ENCODE measurements at places on chromosomes 2 and 18.

- DNase-seq = no peak
Observed at GRCh38 chr2:241802421-241803318, 6.3 kb upstream of the NEU4 start.

- no peak for DNase-seq
Observed at GRCh38 chr2:237874585-237875161, 15.2 kb downstream of the RAMP1 start.

GRCh38 chr18:77255426-77256105 lies 5.9 kb downstream of the GALR1 start:
- peak; percentile 76 for DNase-seq

GRCh38 chr2:57936216-57936615 lies 110.4 kb upstream of the VRK2 start:
- no peak for DNase-seq

DNA sequence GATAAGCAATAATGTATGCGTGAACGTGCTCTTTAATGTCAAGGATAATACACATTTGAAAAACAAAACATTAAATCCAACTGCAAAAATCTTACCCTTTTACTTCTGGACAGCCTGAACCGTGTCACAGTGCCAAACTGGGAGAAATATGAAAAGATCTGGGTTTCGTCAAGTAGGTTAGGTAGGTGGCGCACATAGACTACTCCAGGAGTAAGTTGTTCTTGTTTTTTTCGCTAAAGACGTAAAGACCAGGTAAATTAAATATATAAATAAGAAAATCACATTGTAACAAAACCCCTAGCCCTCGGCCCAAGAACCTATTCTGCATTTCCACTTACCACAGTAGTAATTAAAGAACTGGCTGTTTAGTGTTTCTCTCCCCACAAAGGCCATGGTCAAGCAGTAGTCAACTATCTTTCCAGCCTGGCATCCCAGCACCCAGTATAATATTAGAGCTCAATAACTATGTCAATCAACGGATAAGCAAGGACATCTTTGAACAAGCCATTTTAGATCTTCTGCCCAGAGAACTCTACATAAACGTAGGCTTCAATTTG lies 1.1 kb downstream of the NIFK start:
- peak; percentile 10 for DNase-seq

- peak; percentile 89 for DNase-seq
Observed at GRCh38 chr2:79792090-79792489, 279.2 kb downstream of the CTNNA2 start.

DNA sequence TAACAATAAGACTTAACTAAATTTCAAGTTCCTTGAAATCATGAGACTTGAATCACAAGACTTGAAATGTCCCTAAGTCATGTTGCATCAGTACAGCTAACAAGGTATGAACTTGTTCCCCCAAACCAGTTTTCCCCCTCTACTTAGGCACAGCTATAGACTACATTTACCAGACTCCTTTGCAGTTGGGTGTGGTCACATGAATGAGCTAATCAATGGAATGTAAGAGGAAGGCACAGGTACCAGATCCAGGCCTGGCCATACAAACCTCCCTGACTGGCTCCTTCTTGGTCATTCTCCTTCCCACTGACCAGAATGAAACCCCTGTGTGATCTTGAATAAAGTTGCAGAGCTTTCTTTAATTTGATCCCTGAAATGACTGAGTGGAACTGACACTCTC lies 77.8 kb downstream of the DNER start:
- no peak for DNase-seq

GRCh38 chr2:26763019-26763418 lies 1.1 kb upstream of the SLC35F6 start:
- DNase-seq = no peak

- DNase-seq = no peak
Observed at GRCh38 chr2:215746226-215746886, 267.0 kb downstream of the MREG start.

DNA sequence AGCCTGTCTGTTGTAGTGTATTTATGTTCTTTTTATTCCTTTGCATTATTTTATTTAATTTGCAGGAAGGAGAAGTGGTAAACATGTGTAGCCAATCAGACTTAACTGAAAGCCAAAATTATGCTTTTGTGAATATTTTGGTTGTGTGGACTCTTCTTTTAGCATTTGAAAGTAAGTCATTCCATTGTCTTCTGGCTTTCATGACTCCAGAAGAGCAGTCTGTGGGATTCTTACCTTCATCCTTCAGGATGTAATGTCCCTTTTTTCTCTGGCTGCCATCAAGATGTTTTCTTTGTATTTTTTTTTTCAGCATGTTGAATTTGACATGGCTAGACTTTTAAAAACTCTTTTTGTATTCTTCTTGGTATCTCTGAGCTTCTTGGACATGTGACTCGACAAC lies 895.2 kb upstream of the ZEB2 start:
- no peak for DNase-seq

DNA sequence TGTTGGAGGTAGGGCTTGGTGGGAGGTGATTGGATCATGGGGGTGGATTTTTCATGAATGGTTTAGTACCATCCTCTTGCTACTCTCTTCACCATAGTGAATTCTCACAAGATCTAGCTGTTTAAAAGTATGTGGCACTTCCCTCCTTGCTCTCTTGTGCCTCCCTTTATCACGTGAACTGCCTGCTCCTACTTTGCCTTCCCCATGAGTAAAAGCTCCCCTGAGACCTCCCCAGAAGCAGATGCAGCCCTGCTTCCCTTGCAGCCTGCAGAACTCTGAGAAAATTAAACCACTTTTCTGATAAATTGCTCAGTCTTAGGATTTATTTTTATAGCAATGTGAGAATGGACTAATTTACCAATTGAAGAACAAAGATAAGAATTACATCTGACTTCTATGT lies 223.1 kb downstream of the RNF144A start:
- DNase-seq = no peak

DNA sequence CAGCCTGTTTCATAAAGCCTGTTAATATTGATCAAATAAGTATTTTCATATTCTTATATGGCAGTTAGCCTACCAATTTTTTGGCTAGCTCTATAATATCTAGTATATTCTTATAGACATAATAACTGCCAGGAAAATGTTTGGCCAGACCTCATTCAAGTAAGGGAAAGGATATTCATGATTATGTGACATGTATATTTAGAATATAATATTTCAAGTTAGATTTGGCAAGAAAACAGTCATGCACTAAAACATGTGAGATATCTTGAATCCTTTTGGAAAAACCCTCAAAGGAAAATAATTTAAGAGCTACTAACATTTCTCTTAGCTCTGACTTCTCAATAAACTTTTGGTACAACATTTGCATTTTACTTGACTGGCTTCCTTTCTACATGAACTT lies 694.1 kb downstream of the PLCL1 start:
- no peak for DNase-seq

- DNase-seq = no peak
Observed at GRCh38 chr2:127605691-127606263, 40.2 kb upstream of the GPR17 start.

DNA sequence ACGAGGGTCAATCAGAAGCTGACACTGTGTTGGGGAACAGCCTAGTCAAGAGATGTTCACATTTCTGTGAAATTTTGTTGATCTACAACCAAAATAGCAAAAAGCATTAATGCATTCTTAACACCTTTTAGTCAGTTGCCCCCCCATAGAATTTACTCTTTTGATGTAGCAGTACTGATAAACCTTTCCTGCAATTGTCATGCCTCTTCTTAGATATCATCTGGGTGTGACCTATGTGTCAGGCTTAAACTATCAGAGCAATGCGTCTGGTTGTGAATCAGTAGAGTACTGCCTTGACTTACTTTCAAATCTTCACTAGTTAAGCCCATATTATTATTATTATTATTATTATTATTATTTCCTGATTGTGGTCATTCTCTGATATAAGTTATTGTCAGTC lies 61.9 kb downstream of the GREB1L start:
- no peak for DNase-seq

GRCh38 chr2:95049961-95050360 lies 24.5 kb downstream of the MAL start:
- DNase-seq = no peak

DNA sequence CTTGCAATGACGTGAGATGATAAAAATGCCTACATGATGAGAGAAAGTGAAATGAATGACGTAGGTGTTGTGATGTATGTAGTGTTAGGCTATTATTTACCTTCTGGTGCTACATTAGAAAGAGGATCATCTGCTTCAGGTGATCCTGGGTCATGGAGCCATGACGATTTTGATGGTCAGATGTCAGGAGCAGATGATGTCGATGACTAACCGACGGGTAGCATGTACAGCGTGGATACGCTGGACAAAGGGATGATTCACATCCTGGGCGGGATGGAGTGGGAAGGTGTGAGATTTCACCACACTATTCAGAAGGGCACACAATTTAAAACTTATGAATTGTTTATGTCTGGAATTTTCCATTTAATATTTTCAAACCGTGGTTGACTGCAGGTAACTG lies 43.5 kb upstream of the ACVR1C start:
- no peak for DNase-seq

DNA sequence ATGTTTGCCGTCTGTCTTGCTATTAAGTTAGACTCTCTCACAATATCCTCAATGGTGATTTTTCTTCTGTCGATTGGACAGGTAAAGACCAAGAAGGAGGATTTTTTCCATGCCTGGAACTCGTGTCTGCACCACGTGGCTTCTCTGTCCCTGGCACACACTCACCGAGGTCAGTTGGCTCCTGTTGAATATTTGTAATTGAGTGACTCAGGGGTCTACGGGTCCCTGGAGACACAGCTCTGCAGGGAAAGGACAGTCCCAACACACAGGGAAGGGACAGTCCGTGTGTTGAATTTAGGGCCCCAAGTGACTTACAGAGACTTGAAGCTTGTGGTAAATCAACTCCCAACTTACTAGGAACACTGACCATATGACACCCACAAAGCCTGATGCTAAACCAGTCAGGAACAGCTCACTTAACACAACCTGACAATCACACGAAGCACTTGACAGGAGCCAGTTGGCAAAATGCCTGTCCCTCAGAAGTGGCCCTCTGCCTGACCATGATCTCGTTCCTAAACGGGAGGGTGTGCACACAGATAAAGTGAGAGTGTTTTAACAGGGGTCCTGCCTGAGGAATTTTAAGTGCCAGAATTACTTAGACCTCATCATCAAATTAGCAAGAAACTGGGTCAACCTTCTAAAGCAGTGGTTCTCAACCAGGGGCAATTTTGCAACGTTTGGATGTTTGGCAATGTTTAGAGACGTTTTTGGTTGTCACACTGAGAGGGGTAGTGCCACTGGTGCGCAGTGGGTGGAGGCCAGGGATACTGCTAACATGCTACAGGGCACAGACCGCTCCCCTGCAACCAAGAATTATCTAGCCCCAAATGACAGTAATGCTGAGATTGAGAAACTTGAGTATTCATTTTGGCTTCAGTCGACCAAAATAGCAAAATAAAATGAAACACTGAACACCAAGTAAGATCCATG lies 88.9 kb upstream of the BCL2L11 start:
- DNase-seq = no peak

GRCh38 chr18:76791106-76791505 lies 31.3 kb upstream of the ZNF236 start:
- no peak for DNase-seq

DNA sequence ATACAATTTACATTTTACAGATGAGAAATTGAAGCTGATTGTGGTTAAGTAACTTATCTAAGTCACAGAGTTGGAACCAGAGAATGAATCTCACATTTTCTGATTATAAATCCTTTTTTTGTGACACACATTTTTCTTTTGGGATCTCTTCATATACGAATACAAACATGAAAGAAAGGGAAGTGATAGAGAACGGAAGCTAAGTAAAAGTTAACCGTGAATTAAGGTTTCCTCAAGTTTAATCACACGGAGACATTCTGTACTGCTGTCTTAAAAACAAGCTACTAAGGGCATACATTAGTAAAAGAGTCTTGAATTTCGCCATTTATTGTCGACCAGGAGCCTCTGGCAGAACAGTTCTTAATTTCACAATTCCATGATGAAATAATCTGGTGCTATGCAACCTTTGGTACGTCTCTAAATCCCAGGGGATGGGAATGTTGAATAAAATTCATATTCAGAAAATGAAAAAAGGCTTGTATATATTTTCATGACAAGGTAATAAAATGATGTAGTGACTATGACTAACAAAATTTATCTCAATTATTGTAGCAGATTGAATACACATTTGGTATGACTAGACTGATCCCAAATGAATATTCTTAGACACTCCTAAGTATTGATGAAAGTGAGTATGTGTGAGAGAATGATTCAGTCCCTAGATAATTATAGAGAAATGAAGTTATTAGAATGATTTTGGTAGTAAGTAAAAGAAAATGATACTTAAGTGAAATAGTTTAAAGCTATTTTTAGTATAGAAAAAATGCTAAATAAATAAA lies 40.3 kb upstream of the ZSWIM2 start:
- no peak for DNase-seq

DNA sequence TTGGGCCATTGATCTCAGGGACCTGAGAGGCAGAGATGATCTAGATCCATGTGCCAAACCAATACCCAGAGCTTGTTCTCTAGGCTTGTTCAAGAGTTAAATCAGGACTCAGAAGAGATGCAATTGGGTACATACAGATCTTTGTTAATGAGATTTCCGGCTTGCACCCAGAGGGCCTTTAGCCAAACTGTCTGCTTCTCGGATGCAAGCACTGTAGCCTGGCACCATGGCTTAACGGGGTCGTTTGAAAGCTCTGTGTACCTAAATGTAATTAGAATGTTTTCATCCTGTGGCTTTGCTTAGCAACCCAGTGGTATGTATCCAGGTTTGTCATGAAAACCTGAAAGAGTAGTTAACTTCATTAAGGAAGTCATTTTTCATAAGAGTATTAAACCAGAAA lies 94.2 kb downstream of the TPGS2 start:
- no peak for DNase-seq

DNA sequence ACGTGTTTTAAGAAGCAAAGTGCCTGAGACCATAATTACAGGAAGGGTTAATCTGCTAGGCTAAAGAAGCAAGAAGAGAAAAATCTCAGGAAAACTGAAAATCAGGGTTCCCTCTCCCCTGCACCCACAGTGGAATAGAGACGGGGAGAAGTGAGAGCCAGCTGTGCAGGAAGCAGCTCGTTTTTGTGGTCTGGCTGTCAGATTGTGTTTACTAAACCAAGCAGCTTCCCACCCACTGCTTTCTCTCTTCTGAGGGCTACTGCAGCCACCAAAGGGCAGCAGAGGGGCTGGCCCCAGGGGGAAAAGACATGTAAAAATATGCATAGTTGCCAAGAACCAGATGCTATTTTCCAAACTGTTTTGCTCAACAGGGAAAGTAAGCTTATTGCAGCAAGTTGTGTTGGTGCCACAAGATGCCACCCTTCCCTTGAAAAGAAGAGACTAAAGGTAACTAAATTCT lies 72.6 kb upstream of the THUMPD2 start:
- no peak for DNase-seq

- no peak for DNase-seq
Observed at GRCh38 chr18:48605408-48605845, 66.6 kb downstream of the CTIF start.

- no peak for DNase-seq
Observed at GRCh38 chr18:49364821-49365220, 95.6 kb downstream of the DYM start.

Measured in LNCaP clone FGC (cell line).